ENCODE measurements at places on chromosomes 2 and 18.

GRCh38 chr2:173210270-173211196 is 134.9 kb downstream of the MAP3K20 start:
- DNase-seq = peak; percentile 88

DNA sequence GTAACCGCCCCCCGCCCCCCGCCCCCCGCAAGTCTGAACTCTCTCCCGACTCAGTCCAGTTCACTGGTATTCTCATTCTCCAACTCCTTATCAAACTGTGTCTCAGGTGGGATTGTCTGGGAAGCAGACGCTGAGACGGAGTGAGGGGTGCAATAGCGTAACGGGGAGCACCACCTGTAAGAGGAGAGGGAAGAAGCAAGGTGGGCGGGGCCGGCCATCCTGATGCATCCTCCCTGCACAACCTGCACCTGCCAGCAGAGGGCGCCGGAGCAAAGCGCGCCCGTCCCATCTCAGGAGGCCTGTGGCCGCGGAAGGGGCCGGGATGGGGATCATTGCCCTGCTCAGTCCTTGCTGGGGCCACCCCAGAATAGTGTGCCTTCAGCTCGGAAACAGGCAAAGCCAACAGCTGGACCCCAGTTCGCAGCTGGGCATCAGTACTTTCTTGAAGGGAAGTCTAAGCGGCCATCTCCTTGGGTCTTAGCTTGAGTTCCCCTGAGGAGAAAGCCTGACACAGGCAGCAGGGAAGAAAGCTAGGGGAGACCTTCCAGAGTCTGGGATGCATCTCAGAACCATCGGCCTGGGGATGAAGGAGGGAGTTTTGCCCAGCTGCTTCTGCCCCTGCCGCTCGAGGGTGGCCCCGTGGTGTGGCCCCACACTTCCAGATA is 208.0 kb downstream of the TFCP2L1 start:
- DNase-seq = peak; percentile 56

GRCh38 chr2:200861617-200862155 is 2.8 kb downstream of the CLK1 start:
- peak; percentile 20 for DNase-seq

DNA sequence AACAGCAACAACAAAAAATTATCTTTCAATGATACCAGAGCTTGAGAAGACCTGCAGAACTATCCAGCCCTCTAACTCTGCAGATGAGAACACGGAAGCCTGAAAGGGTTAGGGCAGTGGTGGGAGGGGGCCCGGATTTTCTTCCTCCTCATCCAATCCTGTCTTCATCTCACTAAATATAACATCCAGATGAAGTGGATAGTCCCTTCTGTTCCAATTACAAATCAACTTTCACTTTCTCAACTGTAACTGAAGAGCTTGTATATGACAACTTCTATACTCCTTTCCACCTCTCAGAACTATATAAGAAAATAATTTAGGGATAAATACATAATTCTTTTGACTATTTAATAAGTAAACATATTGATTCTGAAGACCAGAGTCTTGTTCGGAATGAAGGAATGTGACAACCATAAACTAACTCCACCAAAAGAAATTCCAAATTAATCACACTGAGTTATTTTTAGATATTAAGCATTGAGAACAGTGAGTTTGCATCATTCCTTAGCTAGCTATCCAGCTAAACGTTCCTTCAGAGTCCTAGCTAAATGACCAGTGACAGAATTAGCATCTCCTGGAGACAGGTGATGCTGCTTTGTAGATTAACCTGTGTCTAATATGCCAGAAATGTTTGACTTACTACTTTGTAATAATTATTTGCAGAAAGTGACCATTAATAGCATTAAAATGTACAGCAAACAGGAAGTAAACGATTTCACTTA is 32.7 kb downstream of the SFT2D3 start:
- DNase-seq = no peak

- no peak for DNase-seq
Measured at GRCh38 chr2:148888003-148888501, 13.0 kb downstream of the KIF5C start.

DNA sequence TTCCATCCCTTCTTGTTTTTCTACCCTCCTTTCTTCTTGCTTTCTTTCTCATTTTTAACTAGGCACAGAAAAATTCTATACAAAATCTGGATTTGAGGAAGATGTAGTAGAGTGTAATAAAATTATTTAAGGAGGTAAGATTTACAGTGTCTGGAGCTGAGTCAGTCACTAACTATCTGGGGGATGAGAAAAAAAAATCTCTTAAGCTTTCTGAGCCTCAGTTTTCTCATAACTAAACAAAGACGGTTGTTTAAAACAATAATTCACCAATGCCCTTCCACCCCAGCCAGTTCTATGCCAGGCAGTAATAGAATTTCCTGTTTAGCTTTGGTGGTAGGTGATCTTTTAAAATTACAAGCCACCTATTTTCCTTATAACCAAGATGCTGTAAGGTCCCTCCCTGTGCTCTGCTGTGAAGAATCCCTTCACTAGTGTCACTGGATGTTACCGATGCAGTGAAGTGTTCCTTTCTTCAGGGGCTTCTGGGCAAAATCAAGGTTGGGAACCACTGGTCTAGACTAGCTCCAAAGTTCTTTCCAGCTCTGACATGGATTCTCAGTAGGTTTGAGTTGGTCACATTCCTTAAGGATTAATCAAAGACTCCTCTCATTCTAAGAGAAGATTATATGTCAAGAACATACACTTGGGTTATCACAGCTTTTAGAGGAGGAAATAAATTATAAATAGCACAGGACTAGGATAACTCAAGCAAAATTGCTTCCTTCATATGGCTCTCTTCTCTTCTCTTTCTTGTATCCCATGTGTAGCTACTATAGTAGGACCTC is 289.0 kb downstream of the CDH2 start:
- DNase-seq = no peak

GRCh38 chr2:152559008-152559407 is 158.3 kb downstream of the PRPF40A start:
- no peak for DNase-seq

DNA sequence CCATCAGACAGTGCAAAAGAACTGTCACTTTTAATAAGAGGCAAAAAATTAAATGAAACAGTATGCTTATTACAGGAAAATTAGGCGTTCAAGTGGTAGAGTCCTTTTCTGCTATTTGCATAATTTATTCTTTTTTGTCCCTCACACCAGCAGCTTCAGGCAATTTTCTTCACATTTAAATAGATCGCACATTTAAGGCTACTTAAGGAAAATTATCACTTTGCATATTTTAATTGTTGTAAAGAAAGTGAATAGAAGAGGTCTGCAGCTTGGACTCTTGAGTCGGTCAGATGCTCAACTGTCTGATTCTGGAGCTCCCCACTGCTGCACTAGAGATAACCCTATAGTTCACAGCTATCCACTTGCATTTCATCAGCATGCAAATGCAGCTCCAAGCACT is 141.3 kb downstream of the FIGN start:
- no peak for DNase-seq

DNA sequence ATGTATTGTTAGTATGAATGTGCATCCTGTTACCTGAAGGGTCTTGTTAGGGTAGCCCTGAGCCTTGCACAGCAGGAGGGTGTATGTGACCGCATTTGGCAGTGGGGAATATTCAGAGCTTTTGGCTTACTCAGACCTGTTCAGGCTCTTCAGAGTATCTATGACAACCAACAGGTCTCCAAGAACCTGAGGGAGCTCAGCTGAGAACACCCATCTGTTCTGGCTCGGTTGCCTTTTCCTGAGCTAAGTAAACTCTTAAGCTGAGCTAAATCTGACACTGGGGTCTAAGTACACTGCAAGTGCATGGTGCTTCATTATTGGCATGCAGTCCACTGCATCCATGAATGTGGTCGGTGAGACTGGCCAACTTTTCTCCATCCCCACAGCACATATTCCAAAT is 92.4 kb upstream of the CHST9 start:
- DNase-seq = no peak

DNA sequence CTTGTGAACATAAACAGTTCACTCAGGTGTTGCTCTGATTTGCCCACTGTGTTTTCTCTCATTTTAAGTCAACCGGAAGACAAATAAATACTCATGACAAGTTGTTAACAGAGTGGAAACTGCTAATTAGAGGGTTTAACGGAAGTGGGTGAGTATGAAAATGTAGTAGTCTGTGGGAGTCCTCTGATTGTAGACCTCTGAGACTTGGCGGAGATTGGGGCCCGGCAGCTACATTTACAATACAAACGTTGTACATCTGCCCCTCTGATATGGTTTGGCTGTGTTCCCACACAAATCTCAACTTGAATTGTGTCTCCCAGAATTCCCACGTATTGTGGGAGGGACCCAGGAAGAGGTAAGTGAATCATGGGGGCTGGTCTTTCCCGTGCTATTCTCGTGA is 107.3 kb upstream of the FAM98A start:
- no peak for DNase-seq

DNA sequence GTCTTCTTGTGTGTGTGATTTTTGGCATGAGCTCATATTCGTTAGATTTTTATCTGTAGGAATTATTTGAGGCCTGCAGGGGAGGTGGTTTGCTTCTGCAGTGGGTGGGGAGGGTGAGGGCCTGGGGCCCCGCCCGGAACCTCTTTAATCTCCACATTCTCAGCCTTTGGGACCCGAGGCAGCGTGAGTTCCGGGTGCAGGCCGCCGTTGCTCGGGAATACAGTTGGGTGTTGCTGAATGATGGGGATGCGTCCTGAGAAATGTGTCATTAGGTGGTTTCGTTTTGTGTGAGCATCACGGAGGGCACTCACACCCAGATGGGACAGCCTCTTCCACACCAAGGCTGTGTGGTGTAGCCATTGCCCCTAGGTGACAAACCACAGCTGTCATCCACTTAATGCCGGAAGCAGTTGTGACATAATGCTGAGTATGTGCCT is 13.7 kb upstream of the GAL3ST2 start:
- no peak for DNase-seq

DNA sequence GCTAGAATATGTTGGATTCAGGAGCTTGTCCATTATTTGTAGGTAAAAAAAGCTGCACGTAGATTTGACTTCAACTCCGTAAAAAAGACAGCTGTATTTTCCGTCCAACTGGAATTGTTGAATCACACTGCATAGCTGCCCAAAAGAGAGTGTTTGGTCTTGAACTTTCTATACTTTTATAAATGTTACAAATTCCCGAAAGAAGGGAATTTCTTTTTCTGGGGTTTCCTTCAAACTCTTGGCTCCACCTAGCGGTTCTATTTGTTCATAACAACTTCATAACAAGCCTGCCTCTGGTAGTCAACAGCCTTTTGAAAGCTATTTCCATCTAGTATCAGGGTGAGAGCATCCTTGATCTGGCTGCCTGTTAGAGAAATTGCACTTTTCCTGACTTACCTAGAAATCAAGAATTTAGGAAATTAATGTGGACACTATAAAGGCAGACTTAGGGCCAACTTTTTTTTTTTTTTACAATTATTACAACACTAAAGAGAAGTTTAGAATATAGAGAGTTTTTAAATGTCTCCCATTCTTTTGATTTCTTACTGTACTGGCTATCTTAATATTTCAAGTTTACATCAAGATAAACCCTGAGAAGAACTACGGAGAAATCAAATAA is 48.1 kb downstream of the TMEM185B start:
- peak; percentile 47 for DNase-seq

DNA sequence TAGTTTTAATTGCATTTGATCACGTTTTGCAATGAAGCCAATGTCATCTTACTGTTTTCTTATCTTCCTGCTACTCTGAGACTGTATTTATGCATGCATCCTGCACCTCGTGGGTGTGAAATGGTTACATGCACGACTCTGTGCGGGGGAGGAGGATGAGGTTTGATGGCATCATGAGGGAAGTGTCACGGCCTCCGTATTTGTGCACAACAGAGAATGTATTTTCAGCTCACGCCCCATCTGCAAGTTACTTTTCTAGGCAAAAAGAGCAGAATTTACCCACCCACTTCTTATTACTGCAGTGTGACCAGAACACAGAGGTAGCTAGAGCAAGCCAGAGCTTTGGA is 145.1 kb downstream of the TDRD15 start:
- no peak for DNase-seq

- peak; percentile 92 for DNase-seq
Measured at GRCh38 chr2:100902817-100903405, 83.0 kb downstream of the NPAS2 start.

GRCh38 chr2:218952160-218952559 is 7.3 kb upstream of the CDK5R2 start:
- no peak for DNase-seq

- peak; percentile 60 for DNase-seq
Measured at GRCh38 chr18:29749704-29750103, 1292.8 kb downstream of the DSC3 start.

GRCh38 chr2:217623281-217623912 is 379.4 kb downstream of the TNS1 start:
- DNase-seq = peak; percentile 2

DNA sequence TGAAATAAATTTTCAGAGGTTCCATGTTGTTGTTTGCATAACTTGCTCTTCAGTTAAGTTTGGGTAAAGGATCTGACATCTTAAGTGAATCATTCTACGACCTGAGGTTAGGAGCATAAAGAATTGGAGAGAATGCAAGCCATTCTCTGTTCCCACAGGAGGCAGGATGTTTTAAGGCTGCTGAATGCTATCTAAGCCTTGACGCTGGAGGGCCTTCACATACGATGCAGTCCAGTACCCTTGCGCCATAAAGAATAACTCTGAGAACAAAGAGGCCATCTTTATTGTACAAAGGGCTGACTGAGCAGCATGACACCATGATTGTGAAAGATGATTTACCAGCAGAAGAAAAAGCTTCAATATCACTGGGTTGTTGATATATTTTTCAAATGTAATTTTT is 198.4 kb downstream of the NYAP2 start:
- DNase-seq = no peak

GRCh38 chr18:55323051-55323994 is 264.7 kb downstream of the TCF4 start:
- DNase-seq = no peak

- no peak for DNase-seq
Measured at GRCh38 chr2:28594000-28594331, 98.1 kb downstream of the PLB1 start.

GRCh38 chr2:168585700-168586099 is 129.6 kb downstream of the CERS6 start:
- DNase-seq = no peak

DNA sequence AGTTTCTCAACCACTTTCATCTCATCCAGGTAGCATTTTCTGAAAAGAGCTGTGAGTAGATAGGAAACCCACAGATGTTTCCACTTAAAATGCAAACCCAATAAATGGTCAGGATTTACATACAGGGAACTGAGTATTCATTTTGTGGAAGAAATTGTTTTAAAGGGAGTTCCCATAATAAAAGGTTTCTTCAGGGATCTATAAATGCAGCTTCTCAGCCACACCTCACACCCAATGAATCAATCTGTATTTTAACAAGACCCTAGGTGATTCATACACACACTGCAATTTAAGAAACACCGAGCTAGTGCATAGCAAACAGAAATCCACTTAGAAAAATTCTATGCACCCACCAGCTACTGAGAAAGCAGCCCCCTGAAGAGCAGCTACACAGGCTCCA is 140.1 kb upstream of the ACAA2 start:
- DNase-seq = no peak

Measured in mammary epithelial cell (primary cell).